ENCODE measurements at places on chromosomes 4 and X. TPM values are rescaled to one million over a fixed set of nuclear protein-coding genes. Genes with fewer than 3 reads are reported as not detected.

GPR78 gene
- total RNA-seq = not detected

SPON2 gene
- 0.34 TPM for total RNA-seq

CLTRN gene
- total RNA-seq = under 0.01 TPM

PAGE5 gene
- total RNA-seq = not detected

SCRG1 gene
- total RNA-seq = not detected

CCDC110 gene
- 0.43 TPM for total RNA-seq

PHEX gene
- 0.43 TPM for total RNA-seq

SSX1 gene
- not detected for total RNA-seq

MAGEA2B gene
- total RNA-seq = not detected

TRPC5OS gene
- not detected for total RNA-seq

SLITRK2 gene
- total RNA-seq = under 0.01 TPM

AMBN gene
- total RNA-seq = not detected

UGT8 gene
- not detected for total RNA-seq

GPRASP3 gene
- 6.0 TPM for total RNA-seq

TADA2B gene
- 10.1 TPM for total RNA-seq

HTR2C gene
- not detected for total RNA-seq

NXF2 gene
- not detected for total RNA-seq

MAML3 gene
- 3.6 TPM for total RNA-seq

WNK3 gene
- total RNA-seq = 0.26 TPM

SH2D1A gene
- not detected for total RNA-seq

TMEM129 gene
- 28.4 TPM for total RNA-seq

RHOXF2 gene
- total RNA-seq = not detected

FRMPD4 gene
- under 0.01 TPM for total RNA-seq

SSX4 gene
- not detected for total RNA-seq

STOX2 gene
- 27.3 TPM for total RNA-seq

CSAG2 gene
- total RNA-seq = not detected

FAM47B gene
- total RNA-seq = not detected

SCD5 gene
- 23.3 TPM for total RNA-seq

TMPRSS11F gene
- total RNA-seq = not detected

UTP14A gene
- 24.9 TPM for total RNA-seq

NR3C2 gene
- total RNA-seq = 7.6 TPM

POU3F4 gene
- not detected for total RNA-seq

BEND4 gene
- under 0.01 TPM for total RNA-seq

CRMP1 gene
- 2.4 TPM for total RNA-seq

GAGE12C gene
- not detected for total RNA-seq

NSD2 gene
- 33.6 TPM for total RNA-seq

TRIML2 gene
- total RNA-seq = 0.43 TPM

CXorf65 gene
- total RNA-seq = not detected

MAGEA3 gene
- total RNA-seq = not detected

RAB40A gene
- total RNA-seq = under 0.01 TPM

ASB11 gene
- total RNA-seq = not detected

ITIH6 gene
- not detected for total RNA-seq

PAGE4 gene
- not detected for total RNA-seq

PABPC1L2B gene
- not detected for total RNA-seq

AMOT gene
- total RNA-seq = 9.7 TPM

TGIF2LX gene
- not detected for total RNA-seq

CSAG3 gene
- total RNA-seq = not detected

PCYT1B gene
- not detected for total RNA-seq

ODAM gene
- total RNA-seq = not detected

AMER1 gene
- total RNA-seq = 1.1 TPM

CBR4 gene
- 14.4 TPM for total RNA-seq

All from dermis lymphatic vessel endothelial cell (primary cell).